CD4-positive, alpha-beta T cell treated with Interleukin-6 at 100 ng/mL for 8 hours (primary cell): ENCODE measurements at places on chromosomes 5 and 9.

- no peak for DNase-seq
Measured at GRCh38 chr5:171152382-171152781, 156.7 kb upstream of the TLX3 start.

- DNase-seq, result no peak
Measured at GRCh38 chr5:14435481-14435880, 146.1 kb upstream of the OTULINL start.

- DNase-seq, result no peak
Measured at GRCh38 chr5:81986126-81986525, 14.3 kb downstream of the ATG10 start.

DNA sequence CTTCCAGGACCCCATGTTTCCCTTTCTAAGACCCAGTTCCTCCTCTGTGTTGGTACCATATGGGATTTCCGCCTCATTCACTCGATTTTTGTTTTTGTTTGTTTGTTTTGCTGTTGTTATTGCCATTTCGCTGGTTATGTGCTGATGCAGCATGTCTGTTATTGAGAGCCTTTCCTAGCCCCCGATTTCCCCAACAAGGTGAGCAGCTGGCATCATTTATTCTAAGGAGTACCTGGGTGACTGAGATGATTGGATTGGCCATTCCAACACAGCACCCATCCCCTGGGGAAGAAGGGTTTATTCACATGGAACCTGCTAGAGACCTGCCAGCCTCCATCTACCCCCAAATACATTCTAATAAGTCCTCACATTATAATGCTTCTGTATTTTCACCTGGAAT, 2.7 kb downstream of the GLRA1 start:
- DNase-seq, result no peak

DNA sequence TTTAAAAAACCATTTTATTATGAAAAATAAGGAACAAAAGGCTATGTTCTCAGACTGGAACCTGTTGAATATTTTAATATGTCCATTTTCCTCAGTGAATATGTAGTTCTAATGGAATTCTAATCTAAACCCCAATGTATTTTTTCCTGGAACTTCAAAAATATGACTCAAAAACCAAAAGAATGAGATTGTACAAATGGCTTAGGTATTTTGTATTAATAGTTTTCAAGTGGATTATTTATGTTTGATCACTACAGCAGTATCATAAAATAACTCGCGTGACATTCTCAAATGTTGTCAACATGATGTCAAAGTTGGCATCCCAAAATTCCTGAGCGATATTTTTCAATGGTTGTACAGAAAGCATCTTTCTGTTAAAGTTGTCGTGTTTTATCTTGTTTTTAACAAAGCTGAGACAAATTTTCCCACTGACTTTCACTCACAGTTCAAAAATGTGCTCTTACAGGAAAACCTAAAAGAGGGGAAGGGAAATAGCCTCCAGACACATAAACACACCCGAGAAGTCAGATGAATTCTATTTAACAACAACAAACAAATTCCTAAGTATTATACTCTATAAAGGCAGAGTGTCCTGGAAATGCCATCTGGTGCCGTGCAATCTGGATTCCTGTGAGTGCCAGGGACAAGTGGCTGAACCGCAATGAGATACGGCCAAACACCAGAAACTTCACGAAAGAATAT, 68.1 kb upstream of the TAS2R1 start:
- no peak for DNase-seq

GRCh38 chr5:126280846-126281245, 142.4 kb upstream of the GRAMD2B start:
- no peak for DNase-seq

- peak; percentile 71 for DNase-seq
Measured at GRCh38 chr5:56951946-56952691, at the start of gene MIER3. Gene MIER3, minus strand, starts transcription at chr5:56952123. Its CDS starts 21 bp downstream, at chr5:56952102.

- no peak for DNase-seq
Measured at GRCh38 chr5:157020511-157021222, 38.2 kb downstream of the HAVCR1 start.

- DNase-seq, result no peak
Measured at GRCh38 chr5:139377226-139377625, 5.9 kb downstream of the SLC23A1 start.

GRCh38 chr5:124936626-124936933, 190.1 kb upstream of the ZNF608 start:
- no peak for DNase-seq

DNA sequence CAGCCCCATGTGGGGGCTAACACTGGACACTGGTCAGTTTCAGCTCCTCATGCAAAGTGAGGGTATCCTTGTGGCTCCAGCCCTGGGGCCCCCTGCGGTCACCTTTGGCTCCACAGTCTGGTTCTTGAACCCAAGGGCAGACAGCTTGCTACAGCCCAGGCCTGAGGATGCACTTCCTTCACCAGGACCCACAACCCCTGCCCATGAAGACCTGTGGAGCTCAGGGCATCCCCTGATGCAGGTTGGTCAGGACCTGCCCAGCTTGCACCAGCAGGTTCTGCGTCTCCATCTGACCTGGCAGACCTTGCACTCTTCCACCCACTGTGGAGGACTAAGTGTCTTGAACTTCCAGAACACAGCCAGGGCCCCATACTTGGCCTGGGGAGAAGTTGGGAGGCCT, 3.7 kb upstream of the MRNIP start:
- DNase-seq, result no peak

- no peak for DNase-seq
Measured at GRCh38 chr5:66620711-66621110, 24.5 kb downstream of the MAST4 start.

- no peak for DNase-seq
Measured at GRCh38 chr5:138841531-138841930, 33.6 kb downstream of the LRRTM2 start.

GRCh38 chr5:179906294-179906794, 1.4 kb downstream of the TBC1D9B start:
- no peak for DNase-seq

DNA sequence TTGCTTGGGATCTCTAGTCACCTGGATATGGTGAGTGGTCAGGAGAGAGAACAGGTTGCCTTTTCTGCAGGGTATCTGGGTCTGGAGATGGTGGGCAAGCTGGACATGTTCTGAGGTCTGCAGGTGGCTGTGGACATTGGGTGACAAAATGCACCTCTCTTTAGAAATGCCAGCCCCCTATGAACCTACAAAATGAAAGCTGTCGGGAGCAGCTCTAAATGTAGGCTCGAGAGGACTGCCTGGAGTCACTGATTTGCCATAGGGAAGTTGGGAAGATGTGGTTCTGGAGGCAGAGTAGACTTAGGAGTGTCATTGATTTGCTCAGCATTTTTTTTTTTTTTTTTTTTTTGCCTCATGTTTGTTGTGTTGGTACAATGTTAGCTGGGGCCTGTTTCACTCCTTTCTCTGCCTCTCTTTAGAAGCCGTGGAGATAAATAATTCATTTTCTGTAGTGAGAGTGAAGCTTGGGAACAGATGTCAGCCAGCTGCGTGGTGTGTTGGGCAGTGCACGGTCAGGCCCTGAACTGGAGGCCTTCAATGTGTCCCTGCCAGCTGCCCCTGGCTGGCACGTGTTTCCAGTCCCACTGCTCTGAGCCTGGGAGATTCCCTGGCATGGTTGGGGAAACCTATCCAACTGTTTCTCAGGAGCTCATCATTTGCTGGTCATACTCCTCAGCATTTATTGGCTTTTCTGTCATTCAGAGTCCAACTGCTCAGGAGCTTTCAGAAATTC, 5.4 kb downstream of the RGS3 start:
- DNase-seq, result no peak

DNA sequence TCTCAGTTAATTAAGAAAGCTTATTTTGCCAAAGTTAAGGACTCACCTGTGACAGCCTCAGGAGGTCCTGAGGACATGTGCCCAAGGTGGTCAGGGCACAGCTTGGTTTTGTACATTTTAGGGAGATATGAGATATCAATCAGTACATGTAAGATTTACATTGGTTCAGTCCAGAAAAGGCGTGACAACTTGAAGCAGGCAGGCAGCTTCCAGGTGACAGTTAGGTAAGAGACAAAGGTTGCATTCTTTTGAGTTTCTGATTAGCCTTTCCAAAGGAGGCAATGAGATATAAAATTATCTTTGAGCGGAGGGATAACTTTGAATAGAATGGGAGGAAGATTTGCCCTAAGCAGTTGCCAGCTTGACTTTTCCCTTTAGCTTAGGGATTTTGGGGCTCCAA, 47.8 kb downstream of the SLC1A1 start:
- no peak for DNase-seq
